ENCODE measurements at places on chromosomes 2 and 18. TPM values are rescaled to one million over a fixed set of nuclear protein-coding genes. Genes with fewer than 3 reads are reported as not detected.

GNLY gene
- not detected for total RNA-seq

ANTXR1 gene
- total RNA-seq = 12.7 TPM

CRYBA2 gene
- not detected for total RNA-seq

VAMP5 gene
- total RNA-seq = 7.2 TPM

VSNL1 gene
- total RNA-seq = 63.2 TPM

DLX1 gene
- not detected for total RNA-seq

POMC gene
- not detected for total RNA-seq

PRKAG3 gene
- not detected for total RNA-seq

SCN1A gene
- 39.4 TPM for total RNA-seq

CBLN2 gene
- total RNA-seq = not detected

LOXHD1 gene
- not detected for total RNA-seq

YES1 gene
- 70.8 TPM for total RNA-seq

IL1B gene
- total RNA-seq = not detected

DNA sequence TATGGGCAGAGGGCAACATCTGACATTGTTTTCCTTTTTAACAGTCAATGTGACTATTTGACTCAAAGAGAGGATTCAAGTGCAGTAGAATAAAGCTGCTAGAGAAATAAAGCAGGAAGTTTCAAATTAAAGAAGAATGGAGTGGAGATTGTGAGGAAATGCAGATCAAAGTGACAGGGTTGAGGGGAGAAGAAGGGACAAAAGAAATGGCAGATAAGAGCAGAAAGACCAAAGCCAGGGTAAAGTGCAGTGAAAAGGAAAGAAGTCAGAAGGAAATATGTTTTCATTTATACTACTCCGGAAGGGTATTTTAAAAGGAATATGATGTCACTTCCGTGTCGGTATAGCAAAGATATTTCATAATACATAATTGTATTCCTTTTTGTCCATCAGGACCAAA lies 297.5 kb upstream of the CRIM1 start:
- no peaks in the 10 kb centered on the region for H3K36me3 ChIP-seq
- no peaks in the 10 kb centered on the region for H3K4me1 ChIP-seq
- DNase-seq = no peak
- H3K27ac ChIP-seq = no peak overlapping the region
- no peak overlapping the region for H3K4me3 ChIP-seq
- no peaks in the 10 kb centered on the region for H3K27me3 ChIP-seq

DNA sequence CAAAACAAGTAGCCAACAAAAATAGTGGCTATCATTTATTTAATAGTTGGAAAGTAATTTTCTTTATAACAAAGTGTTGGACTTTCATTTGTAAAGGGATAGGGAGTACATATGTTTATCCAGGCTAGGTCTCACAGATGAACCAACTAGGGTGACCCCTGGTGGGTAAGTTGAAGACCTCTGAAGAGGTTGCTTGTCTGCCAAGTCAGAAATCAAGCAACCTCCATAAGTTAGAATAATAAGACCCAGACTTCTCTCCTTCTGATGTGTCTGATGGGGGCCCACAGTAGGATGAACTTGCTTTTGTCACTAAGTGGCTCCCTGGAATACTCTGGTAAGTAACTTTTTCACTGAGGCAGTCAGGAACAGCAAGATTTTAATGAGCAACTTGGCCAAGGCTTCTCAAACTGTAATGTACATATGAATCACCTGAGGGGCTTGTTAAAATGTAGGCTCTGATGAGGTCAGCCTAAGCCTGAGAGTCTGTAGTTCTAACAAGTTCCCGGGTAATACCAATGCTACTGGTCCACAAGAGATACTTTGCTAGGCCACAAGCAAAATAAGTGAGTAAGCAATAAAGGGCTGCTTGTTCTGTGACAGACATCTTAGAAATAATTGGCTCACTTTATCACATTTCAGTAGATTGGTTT lies 319.6 kb downstream of the PIK3C3 start:
- peak; percentile 62 for DNase-seq
- no peak overlapping the region for H3K27ac ChIP-seq
- no peaks in the 10 kb centered on the region for H3K4me1 ChIP-seq
- H3K36me3 ChIP-seq = no peaks in the 10 kb centered on the region

DNA sequence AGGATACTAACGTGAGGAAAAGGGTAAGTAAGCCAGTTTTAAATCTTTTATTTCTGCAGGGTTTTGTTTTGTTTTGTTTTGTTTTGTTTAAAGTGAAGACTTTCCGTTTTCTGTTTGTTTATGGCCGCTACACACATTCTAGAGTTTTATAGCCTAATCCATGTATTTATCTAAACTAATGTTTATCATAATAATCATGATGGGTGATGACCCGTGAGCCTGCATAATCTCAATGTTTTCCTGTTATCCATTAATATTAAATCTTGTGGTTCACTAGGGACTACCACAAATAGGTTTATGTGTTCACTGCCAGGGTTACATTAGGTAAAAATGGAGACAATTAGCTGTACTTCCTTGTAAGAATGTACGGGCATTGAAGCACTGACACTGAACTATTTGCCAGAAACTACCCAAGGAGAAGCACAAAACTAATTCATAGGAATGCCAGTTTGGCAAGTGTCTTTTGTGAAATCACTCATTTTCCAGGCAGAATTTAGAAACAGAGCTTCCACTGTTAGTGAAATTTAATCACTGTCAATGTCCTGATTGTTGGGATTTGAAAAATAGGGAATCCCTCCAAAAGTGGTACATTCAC lies 574.8 kb downstream of the LRP1B start:
- no peak for DNase-seq
- no peaks in the 10 kb centered on the region for H3K4me1 ChIP-seq
- H3K4me3 ChIP-seq = no peak overlapping the region
- no peak overlapping the region for H3K27ac ChIP-seq
- no peaks in the 10 kb centered on the region for H3K36me3 ChIP-seq
- H3K27me3 ChIP-seq = no peaks in the 10 kb centered on the region

GRCh38 chr2:71006323-71006722 lies 11.7 kb upstream of the TEX261 start:
- no peaks in the 10 kb centered on the region for H3K27me3 ChIP-seq
- DNase-seq = no peak
- no peaks in the 10 kb centered on the region for H3K36me3 ChIP-seq
- H3K4me1 ChIP-seq = peaks cover 37% of the 10 kb centered on the region
- no peak overlapping the region for H3K27ac ChIP-seq

DNA sequence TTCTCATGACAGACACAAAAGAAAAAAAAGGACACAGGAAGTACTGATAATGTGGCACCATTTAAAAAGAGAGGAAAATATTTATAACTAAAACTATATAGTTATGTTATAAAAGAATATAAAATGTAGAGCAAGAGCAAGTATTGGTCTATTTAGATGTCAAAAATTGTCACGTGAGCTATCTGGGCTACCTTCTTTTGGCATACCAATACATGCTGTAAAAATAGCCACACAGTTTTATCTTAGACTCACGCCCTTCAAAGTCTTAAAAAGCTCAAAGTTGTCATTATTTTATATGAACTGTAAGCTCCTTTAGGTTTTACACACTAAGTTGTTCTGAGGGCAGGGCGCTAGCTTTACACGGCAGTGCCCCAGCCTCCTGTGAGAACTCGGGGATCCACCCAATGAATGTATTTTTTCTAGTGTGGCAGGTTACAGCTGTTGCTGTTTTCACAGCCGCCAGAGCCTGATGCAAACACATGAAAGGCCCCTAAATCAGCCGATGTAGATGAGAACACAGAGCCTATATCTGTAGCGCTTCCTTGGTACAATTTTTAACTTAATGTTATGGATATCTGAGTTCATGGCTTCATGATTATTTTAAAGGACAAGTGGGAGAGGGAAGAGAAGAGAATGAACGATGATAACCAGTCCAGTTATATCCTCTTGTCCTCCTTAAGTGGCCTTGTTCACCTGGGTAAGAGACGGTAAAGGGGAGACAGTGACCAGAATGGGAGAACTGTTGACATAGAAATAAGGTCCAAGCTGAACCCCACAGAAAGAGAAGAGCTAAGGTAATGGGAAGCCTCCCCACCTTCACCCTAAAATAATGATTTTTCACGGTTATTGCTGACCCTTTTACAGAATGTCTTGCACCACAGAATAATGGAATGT lies 130.8 kb downstream of the CACNB4 start:
- no peak for DNase-seq
- no peaks in the 10 kb centered on the region for H3K27me3 ChIP-seq
- H3K4me3 ChIP-seq = no peak overlapping the region
- no peaks in the 10 kb centered on the region for H3K36me3 ChIP-seq

- H3K27me3 ChIP-seq = peaks cover 8% of the 10 kb centered on the region
- H3K4me1 ChIP-seq = peaks cover 32% of the 10 kb centered on the region
- no peak overlapping the region for H3K4me3 ChIP-seq
- DNase-seq = no peak
- H3K27ac ChIP-seq = peak overlapping the region; percentile 6
These were observed 8.3 kb downstream of the NEU4 start for GRCh38 chr2:241817126-241817820.

GRCh38 chr2:234071664-234072063 lies 21.2 kb downstream of the SPP2 start:
- H3K4me1 ChIP-seq = peaks cover 11% of the 10 kb centered on the region
- no peak overlapping the region for H3K27ac ChIP-seq
- DNase-seq = no peak
- no peaks in the 10 kb centered on the region for H3K36me3 ChIP-seq
- H3K4me3 ChIP-seq = no peak overlapping the region
- no peaks in the 10 kb centered on the region for H3K27me3 ChIP-seq

- H3K4me1 ChIP-seq = no peaks in the 10 kb centered on the region
- DNase-seq = no peak
- H3K27ac ChIP-seq = no peak overlapping the region
- H3K27me3 ChIP-seq = no peaks in the 10 kb centered on the region
- H3K36me3 ChIP-seq = no peaks in the 10 kb centered on the region
These were observed 154.1 kb upstream of the BOD1L2 start for GRCh38 chr18:56992777-56993176.

GRCh38 chr2:167215595-167215994 lies 327.3 kb downstream of the XIRP2 start:
- no peaks in the 10 kb centered on the region for H3K27me3 ChIP-seq
- no peaks in the 10 kb centered on the region for H3K4me1 ChIP-seq
- no peak for DNase-seq
- no peaks in the 10 kb centered on the region for H3K36me3 ChIP-seq

GRCh38 chr2:176163672-176164056 lies 6.6 kb downstream of the HOXD3 start:
- DNase-seq = no peak
- peaks cover 34% of the 10 kb centered on the region for H3K4me1 ChIP-seq
- peaks cover 17% of the 10 kb centered on the region for H3K27me3 ChIP-seq
- H3K27ac ChIP-seq = no peak overlapping the region
- no peaks in the 10 kb centered on the region for H3K36me3 ChIP-seq

DNA sequence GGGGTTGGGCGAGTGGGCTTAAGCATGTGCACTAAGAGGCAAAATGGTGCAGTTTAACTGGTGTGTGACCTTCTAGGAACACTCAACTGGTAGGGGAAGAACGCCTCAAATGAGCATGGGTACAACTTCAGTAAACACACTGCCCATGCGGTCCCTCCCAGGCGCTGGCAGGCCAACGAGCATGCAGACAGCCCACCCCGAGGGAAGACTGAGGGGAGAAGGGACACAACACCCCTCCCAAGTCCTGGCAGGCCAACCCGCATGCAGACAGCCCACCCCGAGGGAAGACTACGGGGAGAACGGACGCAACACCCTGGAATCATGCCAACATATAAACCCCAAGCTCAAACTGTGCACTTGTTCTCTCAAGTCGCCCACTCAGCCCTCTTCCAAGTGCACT lies 456.0 kb downstream of the FBXO15 start:
- no peak overlapping the region for H3K27ac ChIP-seq
- DNase-seq = no peak
- H3K4me3 ChIP-seq = no peak overlapping the region
- no peaks in the 10 kb centered on the region for H3K4me1 ChIP-seq
- no peaks in the 10 kb centered on the region for H3K27me3 ChIP-seq

GRCh38 chr2:78201064-78201575 lies 678.9 kb upstream of the LRRTM4 start:
- no peaks in the 10 kb centered on the region for H3K4me1 ChIP-seq
- no peaks in the 10 kb centered on the region for H3K27me3 ChIP-seq
- no peak for DNase-seq
- H3K36me3 ChIP-seq = no peaks in the 10 kb centered on the region

DNA sequence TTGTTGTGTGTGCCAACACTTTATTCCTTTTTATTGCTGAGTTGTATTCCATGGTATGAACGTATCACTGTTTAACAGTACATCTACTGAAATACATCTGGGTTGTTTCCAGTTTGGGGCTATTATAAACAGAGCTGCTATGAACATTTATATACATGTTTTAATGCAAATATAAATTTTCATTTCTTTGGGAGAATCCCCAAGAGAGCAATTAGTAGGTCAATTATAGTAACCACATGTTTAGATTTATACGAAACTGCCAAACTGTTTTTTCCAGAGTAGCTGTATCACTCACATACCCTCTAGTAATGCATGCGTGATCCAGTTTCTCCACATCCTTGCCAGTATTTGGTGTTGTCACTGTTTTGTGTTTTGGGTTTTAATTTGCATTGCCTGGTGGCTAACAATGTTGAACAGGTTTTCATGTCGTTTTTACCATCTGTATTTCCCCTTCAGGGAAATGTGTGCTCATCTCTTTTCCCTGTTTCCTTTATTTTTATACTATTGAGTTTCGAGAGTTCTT lies 81.0 kb downstream of the TMEM131 start:
- DNase-seq = no peak
- no peaks in the 10 kb centered on the region for H3K36me3 ChIP-seq
- H3K27ac ChIP-seq = no peak overlapping the region
- H3K27me3 ChIP-seq = no peaks in the 10 kb centered on the region
- H3K4me3 ChIP-seq = no peak overlapping the region

DNA sequence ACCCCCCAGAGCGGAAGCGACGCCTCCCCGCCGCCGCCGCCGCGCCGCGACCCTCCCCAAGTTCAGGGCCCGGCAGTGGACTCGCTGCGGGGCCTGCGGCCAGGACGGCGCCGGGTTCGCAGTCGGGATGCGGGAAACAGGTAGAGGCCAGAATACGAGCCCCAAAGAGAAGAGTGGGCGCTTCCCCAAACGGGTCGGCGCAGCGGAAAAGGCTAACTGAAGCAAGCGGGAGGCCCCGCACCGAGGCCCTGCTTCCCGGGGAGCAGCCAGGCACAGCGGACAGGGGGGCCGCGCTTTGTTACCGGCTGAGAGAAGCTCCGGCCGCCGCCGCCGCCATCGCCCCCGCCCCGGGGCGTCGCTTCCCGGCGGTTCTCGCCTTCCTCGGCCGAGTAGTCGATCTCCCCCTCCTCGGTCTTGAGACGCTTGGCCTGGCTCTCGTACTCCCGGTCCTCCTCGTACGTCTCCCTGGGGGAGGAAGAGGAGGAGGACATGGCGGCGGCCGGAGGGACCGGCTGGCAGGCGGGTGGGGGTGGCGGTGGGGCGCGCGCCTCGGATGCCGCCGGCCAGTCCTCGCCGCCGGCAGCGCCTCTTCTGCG lies 494 bp downstream of the HNRNPLL start:
- no peaks in the 10 kb centered on the region for H3K36me3 ChIP-seq
- peak overlapping the region; percentile 92 for H3K27ac ChIP-seq
- DNase-seq = no peak
- H3K4me3 ChIP-seq = peak overlapping the region; percentile 87

DNA sequence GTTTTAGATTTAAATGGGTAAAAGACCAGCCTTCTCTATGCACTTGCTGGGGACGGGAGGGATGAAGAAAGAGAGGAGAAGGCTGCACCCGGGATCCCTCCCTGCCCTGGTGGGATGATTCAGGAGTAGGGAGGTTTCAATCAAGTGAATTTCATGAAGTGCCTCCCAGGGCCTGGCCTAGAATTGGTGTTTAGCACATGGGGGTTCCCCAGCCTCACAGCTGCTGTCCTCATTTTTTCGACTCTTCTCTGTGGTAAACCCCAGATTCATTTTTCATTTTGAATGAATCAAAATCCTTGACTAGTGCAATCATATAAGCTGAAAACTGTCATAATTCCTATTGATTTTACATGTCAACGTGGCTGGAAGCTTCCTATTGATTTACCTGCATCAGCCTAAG lies 81.1 kb downstream of the LPIN1 start:
- peaks cover 54% of the 10 kb centered on the region for H3K4me1 ChIP-seq
- no peaks in the 10 kb centered on the region for H3K27me3 ChIP-seq
- no peak for DNase-seq
- H3K36me3 ChIP-seq = peaks cover 19% of the 10 kb centered on the region
- H3K4me3 ChIP-seq = no peak overlapping the region
- no peak overlapping the region for H3K27ac ChIP-seq

Measured in HepG2 (cell line).